H54 (cell line): ENCODE measurements at places on chromosomes 3 and 15.

- DNase-seq: no peak
Observed at GRCh38 chr3:133375403-133375745, 24.5 kb upstream of the BFSP2 start.

DNA sequence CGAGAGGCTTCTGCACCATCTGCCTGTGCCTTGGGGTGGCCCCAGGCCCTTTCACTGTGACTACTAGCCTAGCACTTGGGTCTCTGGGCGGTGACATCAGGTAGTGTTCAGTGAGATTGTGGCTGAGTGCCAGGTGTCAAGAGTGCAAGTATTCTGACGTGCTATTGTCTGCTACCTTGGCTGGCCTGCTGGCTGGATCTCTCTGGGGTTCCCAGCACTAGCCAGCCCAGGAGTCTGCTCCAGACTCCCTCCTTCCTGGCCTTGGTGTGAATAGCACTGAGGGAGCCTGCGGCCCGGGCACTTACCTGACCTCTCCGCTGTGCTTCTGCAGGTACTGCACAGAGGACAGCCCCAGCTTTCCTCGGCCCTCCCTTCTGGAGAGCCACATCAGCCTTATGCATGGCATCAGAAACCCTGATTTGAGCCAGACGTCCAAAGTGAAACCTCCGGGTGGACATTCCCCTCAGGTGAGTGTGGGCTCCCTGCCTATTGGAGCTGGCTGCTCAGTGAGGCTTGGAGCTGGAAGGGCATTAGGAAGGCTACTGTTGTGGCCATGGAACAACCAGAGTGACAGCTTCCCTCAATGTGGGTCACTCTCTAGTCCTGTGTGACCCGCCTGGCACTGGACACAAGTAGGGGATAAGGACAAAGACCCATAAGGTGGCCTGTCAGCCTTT is 17.5 kb upstream of the ALPK3 start:
- no peak for DNase-seq

DNA sequence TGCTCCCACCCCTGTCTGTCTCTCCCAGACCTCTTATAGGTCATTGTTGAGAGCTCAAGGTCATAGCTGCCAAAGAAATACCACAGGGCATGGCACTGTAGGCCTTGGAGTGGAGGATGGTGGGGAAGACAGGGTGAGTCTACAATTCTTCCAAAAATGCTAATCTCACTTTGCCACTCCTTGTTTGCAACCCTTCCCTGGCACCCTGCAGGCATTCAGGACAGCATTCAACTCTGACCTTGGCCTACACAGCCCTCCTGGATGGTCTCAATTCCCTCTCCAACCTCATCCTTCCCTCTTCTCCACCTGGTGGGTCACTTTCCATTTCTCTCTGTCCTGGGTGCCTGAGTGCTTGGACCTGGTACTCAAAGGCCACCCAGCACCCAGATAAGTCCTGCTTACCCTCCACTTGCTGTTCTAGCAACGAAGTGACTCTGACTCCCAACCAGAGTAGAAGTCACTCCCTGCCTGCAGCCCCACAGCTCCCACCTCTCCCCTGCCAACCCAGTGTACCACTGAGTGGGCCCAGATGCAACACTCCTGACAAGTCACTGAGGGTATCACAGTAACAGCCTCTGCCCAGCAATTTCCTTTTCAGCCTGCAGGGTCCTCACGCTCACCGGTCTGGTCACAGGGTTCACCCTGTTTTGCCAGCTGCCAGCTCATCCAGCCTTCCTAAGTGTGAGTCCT is 36.6 kb downstream of the AMOTL2 start:
- no peak for DNase-seq

GRCh38 chr3:185362850-185363661 is at the start of gene MAP3K13:
TSS of gene MAP3K13 (plus strand) at chr3:185363136. CDS start at chr3:185428582, 65,446 bp downstream.
- DNase-seq: peak; percentile 78

- DNase-seq: no peak
Observed at GRCh38 chr3:53941950-53942349, 50.3 kb upstream of the SELENOK start.

DNA sequence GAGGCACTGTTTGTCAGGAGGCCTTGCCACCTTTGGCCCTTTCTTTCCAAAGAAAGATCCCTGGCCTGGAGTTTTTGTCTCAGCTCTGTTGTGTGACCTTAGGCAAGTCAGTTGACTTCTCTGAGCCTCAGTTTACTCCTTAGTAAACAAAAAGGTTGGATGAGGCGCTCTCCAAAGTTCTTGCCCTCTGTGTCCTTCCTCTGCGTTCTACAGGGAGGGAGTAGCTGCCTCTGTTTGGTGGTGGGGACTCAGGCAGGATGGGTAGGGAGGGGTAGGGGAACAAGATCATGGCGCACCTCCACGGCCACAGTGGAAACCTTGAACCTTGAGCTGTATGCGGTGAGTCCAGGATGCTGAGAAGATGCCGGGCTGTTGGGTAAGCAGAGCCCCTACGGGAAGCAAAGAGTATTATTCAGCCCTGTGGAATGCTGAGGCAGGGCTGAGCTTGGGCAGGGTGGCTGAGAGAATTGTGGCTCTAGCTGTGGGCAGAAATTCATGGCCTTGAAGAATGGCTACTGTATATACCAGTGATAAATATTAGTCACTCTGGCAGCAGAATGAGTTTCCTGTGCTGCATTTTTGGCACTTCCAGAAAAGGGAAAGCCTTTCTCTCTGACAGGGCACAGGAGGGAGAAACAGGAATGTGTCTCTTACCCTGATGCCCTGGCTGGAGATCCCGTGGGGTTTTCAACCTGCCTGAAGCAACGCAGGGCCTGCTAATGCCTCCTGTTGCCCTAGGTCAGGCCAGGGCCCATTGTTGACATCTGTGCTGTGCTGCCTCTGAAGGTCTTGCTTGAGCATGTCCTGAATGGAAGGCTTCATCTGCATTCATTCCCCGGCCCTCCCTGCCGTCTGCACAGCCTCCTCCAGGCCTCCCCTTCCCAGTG is 39.9 kb downstream of the SMAD3 start:
- DNase-seq: peak; percentile 63

DNA sequence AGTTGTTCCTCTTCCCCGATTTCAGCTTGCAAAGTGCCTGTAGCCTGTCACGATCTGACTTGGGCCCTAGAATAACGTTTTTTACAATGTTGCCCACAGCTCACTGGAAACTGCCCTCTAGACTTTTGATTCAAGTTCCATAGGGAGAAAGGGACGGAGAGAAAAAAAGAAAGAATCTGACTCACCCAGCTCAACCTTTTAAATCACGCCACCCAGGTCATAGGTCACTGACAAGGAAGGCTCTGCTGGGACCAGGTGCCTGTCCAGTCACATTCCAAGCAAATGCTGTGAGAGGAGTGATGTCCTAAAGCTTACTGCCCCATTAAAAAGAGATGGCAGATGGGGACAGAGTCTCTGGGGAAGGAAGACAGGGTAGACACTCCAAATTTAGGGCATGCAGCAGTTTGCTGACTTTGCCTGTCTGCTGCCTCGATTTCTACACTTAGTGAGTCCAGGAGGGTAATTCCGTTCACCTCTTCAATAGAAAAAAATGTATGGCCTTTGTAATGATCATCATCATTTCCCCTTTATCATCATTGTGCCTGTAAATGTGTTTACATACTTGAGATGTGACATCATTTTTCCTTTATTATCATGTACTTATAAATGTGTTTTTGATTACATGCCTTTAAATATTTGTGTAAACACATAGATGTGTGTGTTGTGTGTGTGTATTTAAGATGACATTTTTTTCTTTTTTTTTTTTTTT is 8.4 kb upstream of the MYO1E start:
- no peak for DNase-seq

DNA sequence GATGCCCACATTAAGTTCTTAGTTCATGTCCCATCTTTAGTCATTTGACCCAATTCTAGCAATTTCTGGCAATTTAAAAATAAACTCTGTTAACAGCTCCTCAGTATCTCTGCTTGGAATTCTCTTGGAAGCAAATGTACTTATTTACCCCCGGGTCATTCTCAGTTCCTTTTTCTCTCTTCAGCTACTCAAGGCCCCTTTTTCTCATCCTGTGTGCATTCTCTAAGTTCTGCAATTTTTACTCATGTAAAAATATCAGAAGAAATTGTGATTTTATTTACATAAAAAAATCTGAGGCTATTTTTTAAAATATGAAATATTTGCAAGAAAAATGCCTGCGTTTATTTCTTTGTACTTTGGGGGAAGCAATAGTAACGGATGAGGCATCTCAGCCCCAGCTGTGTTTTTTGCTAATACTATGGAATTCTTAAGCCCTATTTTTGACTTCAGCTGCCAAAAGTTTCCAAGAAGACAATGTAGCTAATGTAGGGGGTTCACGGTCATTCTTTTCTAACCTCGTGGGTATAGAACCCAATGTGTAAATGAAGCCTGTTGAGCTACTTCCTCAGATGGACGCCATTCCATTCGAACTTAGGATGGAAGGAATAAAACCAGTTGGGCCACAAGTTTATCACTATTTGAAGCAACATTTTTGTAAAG is 20.0 kb downstream of the CERS3 start:
- DNase-seq: no peak
